ENCODE measurements at places on chromosomes 5 and 9.

GRCh38 chr5:151781201-151781600, 9.4 kb downstream of the G3BP1 start:
- peaks cover 40% of the 10 kb centered on the region for H3K36me3 ChIP-seq
- no peak for DNase-seq
- H3K27me3 ChIP-seq = no peaks in the 10 kb centered on the region
- no peak overlapping the region for H3K4me3 ChIP-seq
- no peak overlapping the region for H3K27ac ChIP-seq

DNA sequence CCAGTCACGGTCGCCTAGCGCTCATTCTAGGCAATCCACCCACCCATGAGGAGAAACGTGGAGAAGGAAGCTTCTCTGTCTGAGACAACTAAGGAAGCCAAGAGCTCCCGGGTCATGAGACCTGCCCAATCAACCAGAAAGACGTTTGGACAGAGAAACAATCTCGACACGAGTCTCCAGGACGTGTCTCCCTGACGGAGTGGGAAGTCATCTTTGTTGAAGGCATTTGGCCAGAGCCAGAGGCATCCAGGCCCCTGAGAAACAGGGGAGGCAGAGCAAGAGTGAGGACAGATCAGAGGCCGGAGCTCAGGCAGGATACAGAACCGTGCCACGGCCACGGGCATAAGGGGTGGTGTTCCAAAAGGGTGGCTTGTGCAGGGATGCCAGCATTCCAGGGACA, 479.0 kb downstream of the SPATA31A7 start:
- H3K4me1 ChIP-seq = no peaks in the 10 kb centered on the region
- H3K27me3 ChIP-seq = no peaks in the 10 kb centered on the region
- H3K4me3 ChIP-seq = no peak overlapping the region
- peaks cover 4% of the 10 kb centered on the region for H3K36me3 ChIP-seq

GRCh38 chr5:32259033-32259432, 53.7 kb downstream of the MTMR12 start:
- DNase-seq = no peak
- H3K4me1 ChIP-seq = peaks cover 17% of the 10 kb centered on the region
- peaks cover 65% of the 10 kb centered on the region for H3K36me3 ChIP-seq

GRCh38 chr9:1276474-1276873, 226.3 kb downstream of the DMRT2 start:
- H3K4me1 ChIP-seq = no peaks in the 10 kb centered on the region
- no peaks in the 10 kb centered on the region for H3K27me3 ChIP-seq
- no peaks in the 10 kb centered on the region for H3K36me3 ChIP-seq
- DNase-seq = no peak
- H3K27ac ChIP-seq = no peak overlapping the region

- no peaks in the 10 kb centered on the region for H3K4me1 ChIP-seq
- H3K27ac ChIP-seq = no peak overlapping the region
- no peaks in the 10 kb centered on the region for H3K27me3 ChIP-seq
- no peak for DNase-seq
Measured at GRCh38 chr5:86320266-86320665, 297.5 kb upstream of the COX7C start.

GRCh38 chr5:73582285-73583145, 17.0 kb downstream of the UTP15 start:
- H3K27ac ChIP-seq = no peak overlapping the region
- H3K4me3 ChIP-seq = no peak overlapping the region
- no peaks in the 10 kb centered on the region for H3K27me3 ChIP-seq
- no peak for DNase-seq
- peaks cover 23% of the 10 kb centered on the region for H3K36me3 ChIP-seq

DNA sequence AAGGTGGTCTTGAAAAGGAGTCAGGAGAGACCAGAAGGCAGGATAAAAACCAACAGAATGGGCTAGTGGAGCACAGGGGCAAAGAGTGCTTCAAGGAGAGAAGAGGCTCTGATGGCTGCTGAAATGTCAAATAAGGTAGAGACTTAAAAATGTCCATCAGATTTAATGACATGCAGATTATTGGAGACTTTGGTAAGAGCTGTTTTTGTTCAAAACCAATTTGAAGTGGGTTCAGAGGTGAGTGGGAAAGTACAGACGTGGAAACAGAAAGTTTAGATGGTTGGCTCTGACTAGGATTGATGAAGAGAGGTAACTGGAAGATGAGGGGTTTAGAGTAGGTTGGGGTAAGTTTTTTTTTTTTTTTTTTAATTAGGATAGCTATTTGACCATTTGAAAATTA, 14.1 kb downstream of the SLC25A46 start:
- H3K27ac ChIP-seq = peak overlapping the region; percentile 76
- H3K4me3 ChIP-seq = peak overlapping the region; percentile 49
- peaks cover 44% of the 10 kb centered on the region for H3K4me1 ChIP-seq
- peaks cover 52% of the 10 kb centered on the region for H3K36me3 ChIP-seq

DNA sequence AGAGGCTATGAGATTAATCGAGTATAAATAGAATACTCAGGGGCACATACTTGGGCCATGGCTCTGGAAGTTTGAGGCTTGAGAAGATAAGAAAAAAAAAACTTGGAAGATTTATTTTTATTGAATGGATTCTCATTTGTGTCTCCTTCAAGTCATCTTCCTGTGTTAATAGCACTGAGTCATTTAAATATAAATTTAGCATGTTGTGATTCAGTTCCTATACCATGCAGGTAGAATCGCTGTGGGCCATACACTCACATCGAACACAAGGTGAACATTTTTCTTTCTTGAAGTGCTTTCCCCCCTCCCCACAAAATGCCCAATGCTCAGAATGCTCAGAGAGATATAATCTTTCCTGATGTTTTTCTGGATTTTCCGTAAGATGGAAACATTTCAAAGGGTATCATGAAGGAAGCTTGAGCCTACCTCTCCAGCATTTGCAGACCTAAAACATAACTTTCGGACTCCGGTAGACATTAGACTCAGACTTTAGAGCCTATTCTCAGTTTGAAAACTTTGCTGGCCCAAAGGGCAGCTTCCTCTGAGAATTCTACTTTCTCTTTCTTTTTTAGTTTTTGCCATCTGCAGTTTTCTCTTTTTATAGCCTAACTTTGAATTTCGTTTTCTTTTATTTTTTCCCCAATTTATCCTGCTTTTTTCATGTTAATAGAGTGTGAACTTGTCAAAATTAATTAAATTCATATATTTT, 737.6 kb upstream of the NUDT12 start:
- H3K4me3 ChIP-seq = no peak overlapping the region
- no peaks in the 10 kb centered on the region for H3K36me3 ChIP-seq
- H3K27ac ChIP-seq = no peak overlapping the region
- H3K27me3 ChIP-seq = no peaks in the 10 kb centered on the region
- DNase-seq = no peak

GRCh38 chr5:58481828-58482227, 9.4 kb upstream of the GAPT start:
- DNase-seq = no peak
- no peak overlapping the region for H3K4me3 ChIP-seq
- H3K4me1 ChIP-seq = peaks cover 2% of the 10 kb centered on the region

DNA sequence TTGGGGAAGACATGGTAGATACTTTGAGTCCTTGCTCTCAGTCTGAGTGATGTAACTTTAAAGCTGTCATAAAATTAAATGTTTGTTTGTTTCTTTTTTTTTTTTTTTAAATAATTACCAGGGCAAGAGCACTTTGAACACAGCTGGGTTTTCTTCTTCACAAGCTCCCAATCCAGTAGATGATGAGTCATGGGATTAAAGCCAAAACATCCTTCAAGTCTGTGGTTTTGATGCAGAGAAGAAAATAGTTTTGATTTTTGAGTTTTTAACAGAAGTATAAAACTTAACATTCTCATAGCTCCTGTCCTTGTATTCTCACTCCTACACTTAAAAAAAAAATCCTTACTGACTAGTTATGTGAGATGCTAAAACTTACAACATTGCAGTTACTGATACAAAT, 34.8 kb upstream of the IL31RA start:
- H3K4me3 ChIP-seq = no peak overlapping the region
- H3K36me3 ChIP-seq = no peaks in the 10 kb centered on the region
- no peak for DNase-seq
- no peak overlapping the region for H3K27ac ChIP-seq
- H3K4me1 ChIP-seq = peaks cover 3% of the 10 kb centered on the region

DNA sequence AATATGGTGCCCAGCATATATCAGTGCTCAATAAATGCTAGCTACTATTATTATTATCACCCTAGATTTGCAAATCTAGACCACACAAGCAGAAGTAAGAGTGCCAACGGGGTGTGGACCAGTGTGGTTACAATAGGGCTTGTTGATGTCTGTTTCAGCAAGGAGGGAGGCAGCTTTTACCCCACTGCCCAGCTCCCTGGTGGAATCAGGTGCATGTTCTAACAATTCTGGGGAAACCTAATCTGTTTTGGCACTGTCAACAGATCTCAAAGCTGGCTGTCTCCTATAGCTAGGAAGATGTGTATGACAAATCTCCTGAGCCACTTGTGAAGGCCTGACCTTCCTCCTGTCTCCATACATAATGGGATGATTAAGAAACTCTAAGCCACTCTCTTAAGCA, 5.7 kb downstream of the TGFBI start:
- H3K27ac ChIP-seq = no peak overlapping the region
- DNase-seq = no peak
- H3K4me1 ChIP-seq = peaks cover 24% of the 10 kb centered on the region
- H3K4me3 ChIP-seq = no peak overlapping the region
- H3K27me3 ChIP-seq = peaks cover 7% of the 10 kb centered on the region

- H3K27ac ChIP-seq = no peak overlapping the region
- no peaks in the 10 kb centered on the region for H3K36me3 ChIP-seq
- DNase-seq = no peak
- H3K4me1 ChIP-seq = no peaks in the 10 kb centered on the region
- H3K27me3 ChIP-seq = no peaks in the 10 kb centered on the region
- no peak overlapping the region for H3K4me3 ChIP-seq
Measured at GRCh38 chr9:135413086-135413375, 66.6 kb upstream of the PPP1R26 start.

DNA sequence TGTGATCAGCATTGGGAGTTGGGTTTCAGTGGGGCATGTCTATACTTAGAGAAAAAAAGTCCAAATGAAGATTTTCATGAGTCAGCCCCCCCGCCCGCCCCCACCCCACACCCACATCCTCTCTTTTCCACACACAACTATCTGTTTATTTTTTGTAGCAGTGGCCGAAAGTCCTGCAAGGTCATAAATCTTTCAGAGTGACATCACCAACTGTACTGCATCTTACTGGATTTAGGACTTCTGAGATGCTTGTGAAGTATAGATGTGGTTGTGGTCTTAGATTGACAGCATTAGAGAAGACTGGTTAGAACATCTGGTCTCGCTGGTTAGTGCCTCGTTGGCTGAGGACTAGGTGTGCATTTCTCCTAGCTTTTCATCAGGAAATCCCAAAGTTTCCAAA, 7.3 kb upstream of the ROPN1L start:
- no peaks in the 10 kb centered on the region for H3K27me3 ChIP-seq
- peaks cover 4% of the 10 kb centered on the region for H3K4me1 ChIP-seq
- H3K27ac ChIP-seq = no peak overlapping the region
- no peak overlapping the region for H3K4me3 ChIP-seq
- H3K36me3 ChIP-seq = peaks cover 35% of the 10 kb centered on the region
- no peak for DNase-seq

DNA sequence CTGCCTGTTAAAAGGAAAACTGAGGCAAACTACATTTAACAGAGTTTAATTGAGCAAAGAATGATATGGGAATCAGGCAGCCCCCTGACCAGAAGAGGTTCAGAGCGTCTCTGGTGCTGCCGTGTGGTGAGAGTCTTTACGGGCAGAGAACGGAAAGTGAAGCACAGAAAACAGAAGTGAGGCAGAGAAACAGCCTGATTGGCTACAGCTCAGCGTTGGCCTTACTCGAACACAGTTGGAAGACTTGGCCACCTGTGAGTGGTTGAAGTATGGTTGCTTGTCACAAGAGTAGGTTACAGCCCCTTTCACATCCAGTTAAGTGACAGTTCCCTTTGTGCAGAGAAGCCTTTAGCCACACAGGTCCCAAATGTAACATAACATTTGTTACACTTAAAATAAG, 16.9 kb upstream of the FBP1 start:
- peak overlapping the region; percentile 54 for H3K4me3 ChIP-seq
- H3K36me3 ChIP-seq = no peaks in the 10 kb centered on the region
- H3K27me3 ChIP-seq = peaks cover 8% of the 10 kb centered on the region
- peak overlapping the region; percentile 66 for H3K27ac ChIP-seq
- H3K4me1 ChIP-seq = peaks cover 19% of the 10 kb centered on the region

DNA sequence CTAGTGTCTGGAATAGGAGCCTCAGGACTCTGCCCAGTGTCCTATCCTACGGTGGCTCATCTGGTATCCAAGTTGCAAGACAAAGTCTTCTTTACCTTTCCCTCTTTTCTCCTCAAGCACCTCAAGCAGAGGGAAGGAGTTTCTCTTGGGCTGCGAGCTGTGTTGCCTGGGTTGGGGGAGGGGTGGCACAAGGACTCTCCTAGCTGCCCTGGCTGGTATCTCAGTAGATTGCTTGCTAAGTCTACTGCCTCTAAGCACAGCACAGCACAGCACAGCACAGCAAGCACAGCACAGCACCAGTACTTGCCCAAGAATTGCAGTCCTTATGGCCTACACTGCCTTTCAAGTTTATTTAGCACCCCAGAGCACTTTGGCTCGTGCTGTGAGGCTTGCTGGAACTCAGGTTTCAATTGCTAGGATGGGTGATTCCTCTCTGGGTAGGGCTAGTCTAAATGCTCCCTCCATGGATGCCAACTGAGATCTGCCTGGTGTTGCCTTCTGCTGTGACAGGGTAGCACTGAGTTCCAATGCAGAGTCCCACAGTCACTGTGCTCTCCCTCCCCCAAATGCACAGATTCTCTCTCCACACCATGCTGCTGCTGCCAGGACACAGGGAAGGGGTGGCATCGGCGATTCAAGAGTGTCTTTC, 213.1 kb upstream of the POU5F2 start:
- DNase-seq = no peak
- no peaks in the 10 kb centered on the region for H3K27me3 ChIP-seq
- H3K27ac ChIP-seq = no peak overlapping the region
- no peak overlapping the region for H3K4me3 ChIP-seq

GRCh38 chr9:123739387-123739786, 190.5 kb downstream of the DENND1A start:
- no peaks in the 10 kb centered on the region for H3K27me3 ChIP-seq
- H3K4me3 ChIP-seq = no peak overlapping the region
- no peaks in the 10 kb centered on the region for H3K4me1 ChIP-seq
- H3K36me3 ChIP-seq = no peaks in the 10 kb centered on the region
- no peak for DNase-seq

GRCh38 chr5:126683912-126684311, 83.2 kb downstream of the PHAX start:
- H3K27ac ChIP-seq = no peak overlapping the region
- no peaks in the 10 kb centered on the region for H3K36me3 ChIP-seq
- H3K27me3 ChIP-seq = no peaks in the 10 kb centered on the region
- no peak overlapping the region for H3K4me3 ChIP-seq
- DNase-seq = no peak
- H3K4me1 ChIP-seq = peaks cover 37% of the 10 kb centered on the region

GRCh38 chr5:68435611-68436010, 220.1 kb downstream of the PIK3R1 start:
- H3K27me3 ChIP-seq = peaks cover 9% of the 10 kb centered on the region
- no peak for DNase-seq
- H3K27ac ChIP-seq = peak overlapping the region; percentile 80
- no peak overlapping the region for H3K4me3 ChIP-seq
- H3K36me3 ChIP-seq = no peaks in the 10 kb centered on the region

GRCh38 chr9:77424993-77425392, 223.1 kb downstream of the GNA14 start:
- no peaks in the 10 kb centered on the region for H3K4me1 ChIP-seq
- peaks cover 2% of the 10 kb centered on the region for H3K36me3 ChIP-seq
- H3K27me3 ChIP-seq = no peaks in the 10 kb centered on the region
- H3K4me3 ChIP-seq = no peak overlapping the region

GRCh38 chr5:118611332-118611945, 376.9 kb downstream of the DTWD2 start:
- no peaks in the 10 kb centered on the region for H3K27me3 ChIP-seq
- no peak overlapping the region for H3K4me3 ChIP-seq
- no peak for DNase-seq
- no peak overlapping the region for H3K27ac ChIP-seq

Data from activated CD8-positive, alpha-beta T cell treated with anti-CD3 and anti-CD28 coated beads, Interleukin-2, amount 10 ng/mL, durations not matched to agents 7 days and 5 days (primary cell).